ENCODE measurements at places on chromosomes 11 and 22. TPM values are rescaled to one million over a fixed set of nuclear protein-coding genes. Genes with fewer than 3 reads are reported as not detected.

The ST14 gene
- 2.9 TPM for total RNA-seq

GRCh38 chr11:3684129-3684818, 13.1 kb upstream of the CHRNA10 start:
- DNase-seq, result no peak

- DNase-seq, result no peak
These were observed 169.8 kb downstream of the DSCAML1 start for GRCh38 chr11:117627259-117627658.

GRCh38 chr11:114832532-114833125, 154.3 kb downstream of the NXPE2 start:
- no peak for DNase-seq
